NCI-H1930 (cell line): ENCODE measurements at places on chromosomes 2 and 18.

GRCh38 chr2:149561309-149561926, 26.2 kb downstream of the MMADHC start:
- no peak for DNase-seq

GRCh38 chr2:195903956-195904355, 164.7 kb downstream of the DNAH7 start:
- no peak for DNase-seq

GRCh38 chr2:83826577-83826976, 632.5 kb downstream of the SUCLG1 start:
- no peak for DNase-seq

GRCh38 chr2:9322576-9322975, 100.8 kb downstream of the ITGB1BP1 start:
- DNase-seq: no peak

GRCh38 chr18:79802298-79802697, 4.6 kb downstream of the KCNG2 start:
- DNase-seq: no peak

DNA sequence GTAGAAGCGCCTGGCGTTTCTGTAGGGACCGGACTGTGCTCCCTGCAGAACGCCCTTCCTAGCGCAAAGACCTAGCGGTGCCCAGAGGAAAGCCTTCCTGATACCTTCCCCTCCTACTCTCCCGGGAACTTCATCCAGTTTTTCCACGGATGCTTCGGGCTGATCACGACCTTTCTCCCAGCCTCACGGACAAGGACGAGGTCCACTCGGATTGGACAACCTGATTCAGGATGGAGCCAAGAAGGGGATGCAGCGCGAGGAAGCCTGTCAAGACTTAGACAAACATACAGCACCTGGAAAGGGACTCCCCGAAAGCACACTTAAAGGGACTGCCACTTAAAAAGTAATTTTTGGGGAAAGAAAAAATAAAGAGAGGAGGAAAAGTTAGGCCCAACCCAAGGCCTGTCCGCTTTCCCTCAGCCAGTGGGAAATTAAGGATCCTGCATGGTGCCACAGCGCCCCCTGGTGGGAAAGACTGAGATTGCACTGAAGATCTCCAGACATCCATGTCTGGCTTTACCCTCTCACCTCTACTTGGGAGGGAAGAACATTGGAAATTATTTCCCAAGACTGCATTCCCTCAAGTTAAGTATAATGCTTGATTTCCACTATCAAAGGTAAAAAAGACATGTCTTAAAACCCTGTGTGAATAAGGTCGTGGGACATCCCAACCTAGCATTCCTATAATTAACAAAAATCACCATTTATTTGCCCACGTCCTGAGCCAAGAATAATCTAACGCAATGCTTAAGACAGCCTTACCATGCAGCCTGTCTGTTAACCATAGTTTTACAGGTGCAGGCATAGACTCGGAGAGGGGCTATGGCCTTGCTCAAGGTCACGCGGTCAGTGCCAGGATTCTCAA, 13.4 kb upstream of the COPS8 start:
- peak; percentile 51 for DNase-seq

- DNase-seq: no peak
Observed at GRCh38 chr2:144454466-144455287, 65.2 kb downstream of the ZEB2 start.

DNA sequence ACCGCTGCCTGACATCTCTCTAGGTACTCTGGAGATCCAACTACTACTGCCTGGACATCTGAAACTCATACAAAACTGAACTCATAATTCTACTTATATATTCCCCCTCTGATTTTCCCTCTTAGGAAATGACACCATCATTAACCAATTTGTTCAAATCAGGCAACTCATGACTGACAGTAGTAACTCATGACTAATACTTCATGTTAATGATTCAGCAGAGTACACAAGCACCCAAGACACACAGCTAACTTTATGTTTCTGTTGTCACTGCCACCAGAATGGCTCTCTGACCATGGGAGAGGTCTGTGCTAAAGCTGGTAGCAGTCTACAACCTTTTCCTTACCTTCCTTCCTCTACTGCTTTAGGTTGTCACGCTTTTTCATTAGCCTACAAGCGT, 91.1 kb downstream of the ITSN2 start:
- DNase-seq: no peak

DNA sequence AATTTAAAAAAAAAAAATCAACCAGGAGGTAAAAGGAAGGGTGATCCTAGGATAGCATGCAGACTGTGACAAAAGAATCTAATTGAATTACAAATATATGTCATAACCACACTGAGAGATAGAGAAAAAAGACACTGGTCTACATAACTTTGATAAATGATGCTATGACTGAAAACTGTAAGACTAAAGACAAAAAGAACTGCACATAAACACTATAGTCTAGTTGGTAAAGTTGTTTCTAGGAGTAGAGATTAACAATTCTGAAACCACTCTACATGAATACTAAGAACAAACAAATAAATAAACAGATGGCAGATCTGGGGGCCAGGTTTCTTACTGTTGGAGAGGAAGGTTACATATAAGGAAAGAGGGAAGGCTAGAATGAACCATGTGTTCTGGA, 14.6 kb upstream of the CHAC2 start:
- no peak for DNase-seq

DNA sequence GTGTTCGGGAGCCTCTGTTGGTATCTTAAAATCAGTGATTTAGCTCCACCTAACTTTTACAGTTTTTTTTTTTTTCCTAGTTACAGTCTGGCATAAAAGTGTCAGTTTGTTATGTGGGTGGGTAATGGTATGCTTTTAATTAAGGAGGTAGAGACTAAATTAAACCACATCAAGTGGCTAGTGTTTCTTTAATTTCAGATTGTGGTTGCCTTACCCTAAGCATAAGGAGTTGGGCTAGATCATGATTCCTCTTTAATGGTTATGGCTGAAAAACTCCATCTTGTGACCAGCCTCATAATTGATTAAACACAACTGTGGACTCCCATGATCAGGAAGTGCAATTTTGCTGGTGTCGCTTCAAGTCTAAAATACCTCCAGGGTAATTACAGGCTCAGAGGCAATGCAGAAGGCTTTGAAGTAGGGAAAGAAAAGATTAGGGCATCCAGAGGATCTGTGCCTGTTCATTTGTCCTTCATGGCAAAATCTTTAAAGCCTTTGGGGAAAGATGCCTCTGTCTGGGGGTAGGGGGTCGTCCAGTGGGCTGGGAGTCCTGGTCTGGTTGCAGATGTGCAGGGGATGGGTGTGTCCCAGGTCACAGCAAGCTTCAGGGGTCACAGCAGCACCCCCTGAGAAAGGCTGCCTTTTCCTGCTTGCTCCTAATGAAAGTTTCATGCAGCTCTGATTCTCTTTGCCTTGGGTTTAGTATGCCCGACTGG, 579.2 kb downstream of the BCL11A start:
- DNase-seq: no peak

- DNase-seq: no peak
Observed at GRCh38 chr2:143144813-143145455, 15.7 kb downstream of the ARHGAP15 start.

DNA sequence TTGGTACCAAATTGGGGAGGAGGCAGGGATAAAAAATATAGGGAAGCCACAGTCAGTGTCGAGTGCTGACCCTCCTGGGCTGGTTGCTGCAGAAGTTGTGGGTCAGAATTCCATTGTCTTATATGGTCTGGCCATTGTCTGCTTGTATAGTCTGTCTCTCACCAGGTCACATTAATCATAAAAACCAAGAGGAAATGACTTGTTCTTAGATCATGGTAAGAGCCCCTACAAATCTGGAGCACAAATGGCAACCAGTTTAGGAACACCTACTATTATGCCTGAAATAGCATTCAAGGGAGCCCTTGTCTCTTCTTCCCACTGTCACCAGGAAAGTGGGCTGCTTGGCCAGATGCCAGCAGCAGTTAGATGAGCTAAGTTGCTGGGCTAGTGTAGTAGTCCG, 119.7 kb upstream of the RMP24 start:
- DNase-seq: no peak

DNA sequence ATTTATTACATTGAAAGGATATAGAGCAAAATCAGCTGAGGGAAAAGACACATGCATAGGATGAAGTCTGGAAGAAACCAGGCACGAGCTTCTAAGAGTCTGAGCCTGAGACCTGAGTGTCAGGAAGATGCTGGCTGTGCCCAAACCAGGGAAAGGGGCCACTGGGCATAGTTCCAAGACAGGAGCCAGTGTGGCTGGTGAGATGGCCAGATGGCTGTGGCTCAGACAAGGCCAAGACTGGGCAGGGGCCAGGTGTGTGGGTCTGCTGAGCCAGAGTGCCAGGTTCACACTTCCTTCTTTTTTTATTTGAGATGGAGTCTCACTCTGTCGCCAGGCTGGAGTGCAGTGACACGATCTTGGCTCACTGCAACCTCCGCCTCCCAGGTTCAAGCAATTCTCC, 95.5 kb upstream of the ATG16L1 start:
- DNase-seq: no peak

DNA sequence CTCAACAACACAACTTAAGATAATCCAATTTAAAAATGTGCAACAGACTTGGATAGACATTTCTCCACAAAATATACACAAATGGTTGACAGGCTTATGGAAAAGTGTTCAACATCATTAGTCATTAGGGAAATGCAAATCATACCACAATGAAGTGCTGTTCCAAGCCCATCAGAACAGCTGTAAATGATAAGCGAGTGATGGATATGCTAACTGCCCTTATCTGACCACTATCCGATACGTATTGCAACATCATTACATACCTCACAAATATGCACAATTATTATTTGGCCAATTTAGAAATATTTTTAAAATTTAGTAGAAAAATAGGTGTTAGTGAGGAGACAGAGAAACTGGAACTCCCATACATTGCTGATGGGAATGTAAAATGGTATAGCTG, 62.2 kb downstream of the PPP4R1 start:
- no peak for DNase-seq

GRCh38 chr2:159080641-159081040, 112.2 kb downstream of the TANC1 start:
- DNase-seq: no peak

DNA sequence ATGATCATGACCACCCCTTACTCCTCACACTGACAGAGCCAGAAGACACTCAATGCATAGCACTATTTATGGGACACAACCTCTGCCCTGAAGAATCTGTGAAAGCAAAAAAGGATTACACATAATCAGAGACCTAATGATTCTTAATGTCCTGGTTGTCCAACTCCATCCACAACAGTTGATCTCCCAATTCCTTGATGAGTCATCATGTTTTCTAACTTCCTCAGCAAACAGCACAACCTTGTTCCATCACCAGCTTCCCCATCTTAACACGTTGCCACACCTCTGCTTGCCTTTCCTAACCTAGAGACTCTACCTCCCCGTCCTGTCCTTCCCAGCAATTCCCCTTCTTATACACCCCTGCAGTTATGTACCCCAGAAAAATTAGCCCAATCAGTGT, 13.2 kb upstream of the MARCHF4 start:
- no peak for DNase-seq

GRCh38 chr2:19787134-19787533, 114.6 kb downstream of the TTC32 start:
- DNase-seq: no peak

GRCh38 chr2:177264209-177264692, 276 bp downstream of the NFE2L2 start:
- peak; percentile 21 for DNase-seq

DNA sequence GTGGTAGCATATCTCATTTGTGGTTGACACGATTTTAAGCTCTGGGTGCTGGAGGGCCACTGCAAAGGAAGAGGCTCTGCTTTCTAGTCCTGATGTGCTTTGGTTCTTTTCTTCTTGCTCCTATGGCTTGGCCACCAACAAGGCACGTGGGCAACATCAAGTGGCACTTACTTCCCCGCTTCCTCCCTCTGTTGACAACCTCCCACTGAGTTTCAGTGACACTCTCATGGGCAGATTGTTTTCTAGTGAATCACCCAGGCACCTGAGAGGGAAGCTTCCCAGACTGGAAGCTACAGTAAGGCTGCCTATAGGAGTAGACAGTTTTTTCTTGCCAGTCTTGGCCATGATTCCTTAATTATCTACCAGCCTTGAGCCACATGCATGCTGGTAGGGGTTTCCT, 89.0 kb downstream of the NBAS start:
- DNase-seq: no peak

DNA sequence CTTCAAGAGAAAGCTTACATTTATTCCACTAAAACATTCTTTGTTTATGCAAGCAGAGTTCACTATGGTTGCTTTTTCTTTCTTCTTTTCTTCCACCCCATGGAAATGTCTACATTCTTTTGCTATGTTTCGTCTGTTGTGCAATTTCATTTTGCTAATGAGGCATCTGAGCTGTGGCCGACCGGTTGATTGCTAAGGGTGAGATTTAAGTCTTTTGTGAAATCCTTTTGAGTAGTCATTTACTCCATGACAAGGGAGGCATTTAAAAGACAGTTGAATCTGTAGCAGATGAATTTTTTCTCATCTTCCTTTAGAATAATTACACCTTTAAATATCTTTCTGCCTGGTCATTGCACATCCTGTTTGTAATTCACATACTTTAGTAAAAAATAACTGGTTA, 324.1 kb upstream of the THUMPD2 start:
- no peak for DNase-seq

- DNase-seq: no peak
Observed at GRCh38 chr18:43155842-43156241, 40.4 kb upstream of the RIT2 start.

GRCh38 chr18:11982981-11983380, 1.7 kb downstream of the IMPA2 start:
- no peak for DNase-seq

GRCh38 chr2:166451468-166451867, 42.6 kb downstream of the SCN7A start:
- DNase-seq: no peak

GRCh38 chr18:13629841-13630715, 96.3 kb downstream of the FAM210A start:
- DNase-seq: no peak

GRCh38 chr18:59923539-59924196, 23.9 kb downstream of the PMAIP1 start:
- DNase-seq: no peak

DNA sequence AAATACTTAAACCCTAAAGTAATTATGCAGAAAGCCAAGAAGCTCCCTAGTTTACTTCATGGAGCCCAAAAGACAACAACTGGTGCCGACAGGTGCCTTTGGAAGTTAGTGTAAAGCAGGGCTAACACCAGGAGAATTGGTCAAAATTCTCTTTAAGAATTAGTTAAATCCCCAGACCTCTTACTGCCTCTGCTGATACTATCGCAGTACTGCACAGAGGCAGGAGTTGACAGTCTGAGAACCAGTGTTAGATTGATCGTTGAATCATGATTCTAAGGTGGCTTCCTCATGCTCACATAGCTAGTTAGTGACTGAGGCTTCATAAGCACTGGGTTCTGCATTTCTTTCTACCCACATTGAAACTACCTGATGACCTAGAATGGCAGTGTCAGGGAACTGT, 445.0 kb downstream of the XIRP2 start:
- no peak for DNase-seq
